ENCODE measurements at places on chromosomes 16 and 17. TPM values are rescaled to one million over a fixed set of nuclear protein-coding genes. Genes with fewer than 3 reads are reported as not detected.

- no peak overlapping the region for H3K27ac ChIP-seq
- DNase-seq: no peak
- peak overlapping the region; percentile 65 for H3K4me3 ChIP-seq
- no peaks in the 10 kb centered on the region for H3K36me3 ChIP-seq
- peaks cover 18% of the 10 kb centered on the region for H3K27me3 ChIP-seq
- H3K4me1 ChIP-seq: peaks cover 10% of the 10 kb centered on the region
Observed at GRCh38 chr16:87601401-87601981, 817 bp upstream of the JPH3 start.

DNA sequence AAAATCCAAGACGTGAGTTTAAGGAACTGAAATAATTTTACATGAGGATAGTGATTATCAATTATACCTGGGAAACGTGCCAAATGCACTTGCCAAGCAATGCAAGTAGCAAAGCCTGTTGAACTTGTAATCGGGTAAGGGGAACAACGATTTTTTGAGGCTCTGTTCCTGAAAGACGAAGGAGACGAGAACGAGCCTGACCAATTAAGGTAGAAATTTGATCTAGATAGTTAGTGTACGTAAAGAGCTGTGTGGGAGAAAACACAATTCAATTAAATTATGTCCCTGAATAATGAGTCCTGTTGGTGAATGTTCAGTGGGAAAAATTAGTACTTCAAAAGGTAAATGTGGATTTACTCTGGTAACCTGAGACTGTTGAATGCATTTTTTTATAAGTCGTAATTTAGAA, 17.7 kb upstream of the KCTD5 start:
- H3K27ac ChIP-seq: no peak overlapping the region
- H3K27me3 ChIP-seq: no peaks in the 10 kb centered on the region
- no peaks in the 10 kb centered on the region for H3K36me3 ChIP-seq
- no peak overlapping the region for H3K4me3 ChIP-seq
- DNase-seq: no peak

ULK2 gene
- total RNA-seq: 42.3 TPM

GRCh38 chr16:84179612-84180320, 7.1 kb downstream of the TAF1C start:
- no peak overlapping the region for H3K27ac ChIP-seq
- no peaks in the 10 kb centered on the region for H3K36me3 ChIP-seq

GPR179 gene
- 0.07 TPM for total RNA-seq

GRCh38 chr16:67528870-67529581, 397 bp downstream of the RIPOR1 start:
- peak; percentile 62 for DNase-seq
- peak overlapping the region; percentile 98 for H3K27ac ChIP-seq
- peaks cover 19% of the 10 kb centered on the region for H3K4me1 ChIP-seq
- peak overlapping the region; percentile 98 for H3K4me3 ChIP-seq

GRCh38 chr17:74827800-74828199, 31.9 kb downstream of the GRIN2C start:
- DNase-seq: no peak
- H3K27me3 ChIP-seq: peaks cover 8% of the 10 kb centered on the region
- no peak overlapping the region for H3K4me3 ChIP-seq
- peaks cover 9% of the 10 kb centered on the region for H3K4me1 ChIP-seq

GRCh38 chr16:53153130-53153529, 98.3 kb downstream of the CHD9 start:
- no peak overlapping the region for H3K27ac ChIP-seq
- DNase-seq: no peak
- H3K4me3 ChIP-seq: no peak overlapping the region
- H3K36me3 ChIP-seq: no peaks in the 10 kb centered on the region
- no peaks in the 10 kb centered on the region for H3K27me3 ChIP-seq
- H3K4me1 ChIP-seq: peaks cover 4% of the 10 kb centered on the region

TEKT1 gene
- total RNA-seq: not detected

DNA sequence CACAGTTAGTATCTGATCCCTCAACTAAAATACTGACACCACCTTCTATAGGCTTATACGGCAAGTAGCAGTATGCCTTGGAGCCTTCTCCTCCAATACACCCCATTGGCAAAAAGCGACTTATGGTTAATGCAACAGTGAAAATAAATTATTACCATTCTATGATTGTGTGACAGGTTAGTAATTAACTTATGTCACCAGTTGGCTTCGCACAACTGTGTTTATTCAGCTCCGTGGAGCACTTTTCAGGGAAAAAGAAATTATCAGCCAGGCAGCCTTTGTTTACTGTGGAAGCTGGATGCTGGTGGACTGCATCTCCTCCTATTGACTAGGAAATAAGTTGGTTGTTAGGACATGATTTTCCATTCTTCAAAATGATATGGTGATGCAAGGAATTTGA, 833.8 kb upstream of the RBFOX1 start:
- no peak overlapping the region for H3K4me3 ChIP-seq
- H3K36me3 ChIP-seq: no peaks in the 10 kb centered on the region
- no peak for DNase-seq
- no peak overlapping the region for H3K27ac ChIP-seq
- H3K27me3 ChIP-seq: no peaks in the 10 kb centered on the region
- H3K4me1 ChIP-seq: no peaks in the 10 kb centered on the region

HOXB3 gene
- total RNA-seq: not detected

- peaks cover 7% of the 10 kb centered on the region for H3K27me3 ChIP-seq
- no peaks in the 10 kb centered on the region for H3K36me3 ChIP-seq
- H3K27ac ChIP-seq: no peak overlapping the region
- no peak overlapping the region for H3K4me3 ChIP-seq
- no peaks in the 10 kb centered on the region for H3K4me1 ChIP-seq
Observed at GRCh38 chr17:28493460-28493859, 12.7 kb upstream of the FOXN1 start.

ABCC12 gene
- not detected for total RNA-seq

DNA sequence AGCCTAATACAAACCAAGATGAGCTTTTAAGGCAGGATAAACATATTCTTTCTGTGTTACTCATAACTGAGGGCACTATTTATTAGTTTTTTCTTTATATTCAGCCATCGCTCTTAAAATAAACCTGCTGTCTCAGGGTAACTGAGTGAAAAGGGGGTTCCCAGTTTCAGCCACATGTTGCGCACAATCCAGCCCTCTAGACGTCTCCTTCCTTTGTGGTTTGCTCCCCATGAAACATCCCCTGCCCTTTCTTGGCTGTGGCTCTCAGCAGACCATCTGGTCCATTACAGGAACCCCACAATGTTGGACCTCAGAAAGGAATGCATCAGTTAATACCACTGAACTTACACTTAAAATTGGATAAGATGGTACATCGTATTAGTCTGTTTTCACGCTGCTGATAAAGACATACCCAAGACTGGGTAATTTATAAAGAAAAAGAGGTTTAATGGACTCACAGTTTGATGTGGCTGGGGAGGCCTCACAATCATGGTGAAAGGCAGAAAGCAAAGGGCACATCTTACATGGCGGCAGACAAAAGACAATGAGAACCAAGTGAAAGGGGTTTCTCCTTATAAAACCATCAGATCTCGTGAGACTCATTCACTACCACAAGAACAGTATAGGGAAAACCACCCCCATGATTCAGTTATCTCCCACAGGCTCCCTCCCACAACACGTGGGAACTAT, 12.6 kb upstream of the IL21R start:
- no peaks in the 10 kb centered on the region for H3K27me3 ChIP-seq
- DNase-seq: no peak
- no peak overlapping the region for H3K4me3 ChIP-seq

ZNF624 gene
- 11.2 TPM for total RNA-seq

SULT1A4 gene
- 1.0 TPM for total RNA-seq

- peaks cover 31% of the 10 kb centered on the region for H3K4me1 ChIP-seq
- no peak overlapping the region for H3K27ac ChIP-seq
- DNase-seq: no peak
- peaks cover 20% of the 10 kb centered on the region for H3K27me3 ChIP-seq
- no peak overlapping the region for H3K4me3 ChIP-seq
Observed at GRCh38 chr17:80469667-80470066, 6.7 kb downstream of the NPTX1 start.

DNA sequence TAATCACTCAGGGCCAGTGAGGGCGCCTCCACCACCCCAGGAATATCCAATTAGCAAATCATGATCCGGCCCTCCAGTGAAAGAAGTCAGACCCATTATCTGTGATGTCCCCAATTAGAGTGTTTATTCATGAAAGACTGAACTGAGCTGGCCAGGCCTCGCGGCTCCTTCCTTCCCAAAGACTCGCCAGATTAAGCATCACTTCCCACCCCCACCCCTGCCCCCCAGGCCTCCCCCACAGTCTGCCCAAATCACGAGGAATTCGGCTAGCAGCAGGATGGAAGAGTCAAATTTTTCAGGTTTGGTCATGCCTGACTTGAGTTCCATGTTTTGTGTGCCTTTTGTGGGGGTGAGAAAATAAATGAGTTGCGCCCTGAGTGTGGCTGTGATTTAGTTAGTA, 298.4 kb upstream of the SALL1 start:
- no peak overlapping the region for H3K27ac ChIP-seq
- no peaks in the 10 kb centered on the region for H3K36me3 ChIP-seq
- H3K27me3 ChIP-seq: peaks cover 3% of the 10 kb centered on the region

- DNase-seq: no peak
- peaks cover 3% of the 10 kb centered on the region for H3K4me1 ChIP-seq
- H3K4me3 ChIP-seq: no peak overlapping the region
- H3K36me3 ChIP-seq: no peaks in the 10 kb centered on the region
- no peaks in the 10 kb centered on the region for H3K27me3 ChIP-seq
- no peak overlapping the region for H3K27ac ChIP-seq
Observed at GRCh38 chr16:17078931-17079631, 391.7 kb downstream of the XYLT1 start.

KRT9 gene
- not detected for total RNA-seq

TSNAXIP1 gene
- total RNA-seq: 3.4 TPM

DNA sequence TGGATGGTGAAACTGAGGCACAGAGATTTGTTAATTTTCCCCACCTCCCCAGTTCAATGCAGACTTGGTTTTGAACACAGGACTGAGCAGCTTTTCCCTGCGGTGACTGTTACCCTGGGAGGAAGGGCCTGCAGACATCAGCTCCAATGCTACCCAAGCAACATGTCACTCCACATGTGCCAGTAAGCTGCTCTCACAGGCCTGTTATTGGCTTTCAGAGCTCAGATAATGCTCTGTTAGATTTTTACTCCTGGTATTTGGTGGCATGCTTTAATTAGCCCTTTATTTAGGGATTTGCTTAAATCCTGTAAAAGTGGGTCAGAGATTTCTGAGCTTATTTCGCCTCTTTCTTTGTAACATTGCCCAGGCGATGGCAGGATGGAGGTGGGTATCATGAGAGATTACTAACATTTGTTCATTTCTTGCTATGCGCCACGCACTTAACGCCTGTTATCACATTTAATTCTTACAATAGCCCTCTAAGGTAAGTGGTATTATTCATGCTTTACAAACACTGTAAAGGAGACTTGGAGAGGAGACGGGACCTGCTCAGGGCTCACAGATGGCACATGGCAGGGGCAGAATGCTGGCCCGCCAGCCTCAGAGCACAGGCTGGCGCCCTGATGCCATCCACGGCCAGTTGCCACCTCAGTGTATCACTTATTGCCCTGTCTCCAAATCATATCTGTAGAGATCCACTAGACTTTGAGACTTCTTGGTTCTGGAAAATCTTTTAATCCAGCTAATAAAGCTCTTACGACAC, 84.0 kb upstream of the CACNG5 start:
- no peak for DNase-seq
- H3K4me3 ChIP-seq: no peak overlapping the region
- no peak overlapping the region for H3K27ac ChIP-seq
- H3K36me3 ChIP-seq: no peaks in the 10 kb centered on the region

GRCh38 chr17:75086496-75087181, 1.1 kb upstream of the SLC16A5 start:
- peaks cover 2% of the 10 kb centered on the region for H3K4me1 ChIP-seq
- no peaks in the 10 kb centered on the region for H3K36me3 ChIP-seq
- H3K27me3 ChIP-seq: peaks cover 17% of the 10 kb centered on the region
- no peak overlapping the region for H3K27ac ChIP-seq
- H3K4me3 ChIP-seq: peak overlapping the region; percentile 53
- no peak for DNase-seq

GRCh38 chr17:8366231-8366630, 10.3 kb downstream of the KRABD2 start:
- H3K36me3 ChIP-seq: peaks cover 14% of the 10 kb centered on the region
- no peak for DNase-seq
- H3K4me1 ChIP-seq: peaks cover 7% of the 10 kb centered on the region
- no peak overlapping the region for H3K4me3 ChIP-seq

DNA sequence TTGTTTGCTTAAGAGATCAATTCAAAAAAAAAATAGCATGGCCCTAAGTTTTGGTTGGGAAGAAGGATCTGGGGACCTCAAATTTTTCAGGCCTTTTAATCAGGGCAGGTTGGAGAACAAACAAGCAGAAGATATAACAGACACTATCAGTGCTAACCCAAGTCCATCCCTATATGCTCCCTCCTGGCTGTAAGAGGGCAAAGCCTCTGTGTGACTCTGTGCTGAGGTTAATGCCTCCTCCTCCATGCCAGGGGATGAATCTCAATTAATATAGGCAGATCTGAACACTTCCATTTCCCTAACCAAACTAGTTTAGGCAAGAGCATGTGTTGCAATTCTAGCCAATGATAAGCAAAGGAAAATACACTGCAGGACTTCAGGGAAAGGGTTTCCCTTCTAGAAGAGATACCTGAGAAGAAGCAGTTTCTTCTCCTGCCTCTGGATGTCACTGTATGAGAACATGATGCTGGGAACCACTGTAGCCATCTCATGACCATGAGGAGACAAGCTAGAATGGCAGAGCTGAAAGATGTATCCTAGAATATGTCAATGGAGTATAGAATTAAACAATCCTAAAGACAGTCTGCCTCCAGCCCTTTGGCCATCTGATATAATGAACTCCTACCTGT, 76.0 kb downstream of the CHD9NB start:
- peaks cover 4% of the 10 kb centered on the region for H3K36me3 ChIP-seq
- H3K4me1 ChIP-seq: no peaks in the 10 kb centered on the region
- no peak for DNase-seq
- peaks cover 2% of the 10 kb centered on the region for H3K27me3 ChIP-seq
- no peak overlapping the region for H3K4me3 ChIP-seq

DNA sequence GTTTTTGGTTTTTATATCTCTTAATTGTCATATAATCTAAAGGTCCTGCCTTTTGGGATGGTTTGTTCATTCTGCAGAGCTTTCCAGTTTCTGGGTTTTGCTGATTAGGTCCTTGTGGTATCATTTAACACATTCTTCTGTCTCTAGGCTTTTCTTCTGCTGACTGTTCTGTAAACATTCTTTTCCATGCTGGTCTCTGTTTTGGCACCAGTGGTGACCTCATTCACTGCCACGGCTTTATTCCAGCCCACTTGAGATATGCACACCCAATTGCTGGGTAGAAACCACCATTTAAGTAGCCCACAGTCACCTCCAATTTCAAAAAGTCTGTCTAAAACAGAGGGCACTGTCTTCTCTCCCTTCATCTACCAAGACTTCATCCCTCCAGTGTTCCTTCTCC, 31.1 kb upstream of the COX10 start:
- no peak overlapping the region for H3K27ac ChIP-seq
- no peak for DNase-seq
- no peak overlapping the region for H3K4me3 ChIP-seq
- no peaks in the 10 kb centered on the region for H3K27me3 ChIP-seq
- no peaks in the 10 kb centered on the region for H3K36me3 ChIP-seq

GRCh38 chr17:37083456-37083855, 134.7 kb downstream of the AATF start:
- H3K27ac ChIP-seq: no peak overlapping the region
- DNase-seq: no peak
- H3K27me3 ChIP-seq: no peaks in the 10 kb centered on the region
- no peak overlapping the region for H3K4me3 ChIP-seq

All from glutamatergic neuron (in vitro differentiated cells).